Activated CD8-positive, alpha-beta memory T cell treated with anti-CD3 and anti-CD28 coated beads for 1 hour (primary cell): ENCODE measurements at places on chromosomes 4 and X.

- DNase-seq = no peak
These were observed 52.1 kb downstream of the NYX start for GRCh38 chrX:41499195-41499594.

DNA sequence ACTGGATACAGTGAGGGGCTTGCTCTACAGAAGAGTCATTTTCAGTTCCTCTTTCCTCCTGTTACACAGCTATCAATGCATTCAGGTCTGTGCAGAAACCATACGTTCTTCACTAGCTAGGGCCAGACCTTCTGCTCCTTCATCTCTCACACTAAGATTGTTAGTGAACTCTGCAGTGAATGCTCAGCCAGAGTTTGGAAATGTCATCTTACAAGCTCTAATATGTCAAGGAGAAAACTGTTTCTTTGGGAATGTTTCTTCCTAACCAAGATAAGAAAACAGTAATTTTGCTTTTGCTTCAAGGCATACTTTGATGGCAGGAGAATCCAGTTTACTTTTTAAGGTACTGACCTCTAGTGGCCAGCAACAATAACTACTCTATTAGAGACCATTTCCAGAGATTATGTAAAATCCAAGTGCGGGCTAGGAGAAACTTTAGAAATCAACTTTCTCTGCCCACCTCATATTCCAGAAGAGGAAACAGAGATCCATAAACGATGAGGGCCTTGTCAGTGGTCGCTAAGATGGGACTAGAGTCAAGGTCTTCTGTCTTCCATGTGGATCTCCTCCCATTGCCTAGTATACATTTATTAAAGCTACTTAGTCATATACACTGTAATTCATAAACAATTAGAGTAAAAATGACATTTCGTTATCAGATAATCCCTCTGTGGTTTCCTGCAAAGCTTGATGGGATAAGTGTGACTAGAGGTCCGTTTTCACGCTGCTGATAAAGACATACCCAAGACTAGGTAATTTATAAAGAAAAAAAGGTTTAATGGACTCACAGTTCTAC, 12.1 kb upstream of the CC2D2A start:
- DNase-seq = no peak

DNA sequence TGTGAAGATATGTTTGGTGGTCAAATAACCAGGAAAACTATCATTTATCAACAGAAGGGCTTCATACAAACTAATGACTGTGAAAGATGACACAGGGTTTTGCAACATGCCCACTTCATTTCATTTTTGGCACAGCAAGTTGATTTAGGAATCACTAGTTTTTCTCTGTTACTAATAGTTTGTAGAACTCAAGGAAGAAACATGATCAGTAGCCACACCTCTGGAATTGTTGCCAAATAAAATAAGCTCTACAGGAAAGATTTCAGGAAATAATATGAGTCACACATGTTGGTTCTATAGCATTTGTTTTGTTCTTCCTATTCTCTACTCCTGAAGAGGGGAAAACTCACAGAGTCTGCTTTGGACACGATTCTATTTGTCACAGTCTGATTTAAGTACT, 255.4 kb downstream of the TLL1 start:
- no peak for DNase-seq

GRCh38 chr4:83217721-83218522, 66.7 kb downstream of the COQ2 start:
- DNase-seq = no peak

- no peak for DNase-seq
These were observed 77.8 kb downstream of the SORBS2 start for GRCh38 chr4:185734214-185734613.

GRCh38 chr4:40322811-40323210, 12.3 kb upstream of the CHRNA9 start:
- no peak for DNase-seq

DNA sequence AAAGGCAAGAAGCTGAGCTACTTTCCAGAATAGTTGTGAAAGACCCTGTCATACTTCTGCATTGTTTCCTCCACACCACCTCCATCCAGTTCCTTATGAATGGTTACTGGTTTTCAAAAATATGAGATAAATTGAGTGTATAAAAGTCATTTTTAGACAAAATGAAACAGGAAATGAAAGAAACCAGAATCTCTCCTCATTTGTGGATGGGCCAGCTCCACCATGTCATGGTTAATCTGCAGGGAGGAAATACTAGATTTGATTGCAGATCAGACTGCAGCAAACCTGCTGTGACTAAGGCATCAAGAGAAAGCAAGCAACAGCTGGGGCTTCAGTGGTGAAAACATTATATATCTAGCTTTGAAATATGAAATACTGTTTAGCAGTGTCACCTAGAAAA, 23.8 kb downstream of the F9 start:
- no peak for DNase-seq

- no peak for DNase-seq
These were observed 1084.1 kb downstream of the TECRL start for GRCh38 chr4:63325140-63325539.

DNA sequence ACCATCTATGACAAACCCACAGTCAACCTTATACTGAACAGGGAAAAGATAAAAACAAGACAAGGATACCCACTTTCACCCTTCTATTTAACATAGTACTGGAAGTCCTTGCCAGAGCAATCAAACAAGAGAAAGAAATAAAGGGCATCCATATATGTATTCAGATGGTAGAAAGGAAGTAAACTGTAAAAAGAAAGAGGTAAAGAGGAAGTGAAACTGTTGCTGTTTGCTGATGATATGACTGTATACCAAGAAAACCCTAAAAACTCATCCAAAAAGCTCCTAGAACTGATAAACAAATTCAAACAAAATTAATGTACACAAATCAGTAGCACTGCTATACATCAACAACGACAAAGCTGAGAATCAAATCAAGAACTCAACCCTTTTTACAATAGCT, 538.7 kb upstream of the PABPC4L start:
- no peak for DNase-seq

GRCh38 chr4:147367891-147368290, 113.0 kb upstream of the EDNRA start:
- no peak for DNase-seq

DNA sequence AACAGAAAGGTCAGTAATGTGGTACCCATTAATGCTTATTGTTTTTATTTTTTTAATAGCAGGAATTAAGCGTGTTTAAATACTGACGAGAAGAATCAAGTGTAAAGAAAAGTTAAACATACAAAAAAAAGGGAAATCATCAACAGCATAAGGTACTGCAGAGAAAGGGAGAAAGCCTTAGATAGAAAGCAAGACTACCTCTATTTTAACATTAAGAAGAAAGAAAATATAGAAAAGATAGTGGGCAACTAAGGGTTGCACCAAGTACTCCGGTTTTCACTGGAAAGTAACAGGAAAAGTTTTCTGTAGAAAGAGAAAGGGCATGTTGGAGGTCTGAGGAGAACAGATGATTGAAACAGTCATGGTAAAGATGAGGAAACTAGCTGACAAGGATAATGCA, 41.9 kb downstream of the FBXW7 start:
- DNase-seq = no peak

- DNase-seq = no peak
These were observed 70.8 kb upstream of the PTCHD1 start for GRCh38 chrX:23263892-23264291.

- no peak for DNase-seq
These were observed 93.6 kb downstream of the IRF2 start for GRCh38 chr4:184380707-184381106.

GRCh38 chr4:122329876-122330565, 48.8 kb upstream of the ADAD1 start:
- DNase-seq = no peak

- DNase-seq = no peak
These were observed 110.0 kb upstream of the PPARGC1A start for GRCh38 chr4:23999714-24000469.

GRCh38 chr4:189147005-189147929, 793.4 kb upstream of the FRG1 start:
- no peak for DNase-seq

DNA sequence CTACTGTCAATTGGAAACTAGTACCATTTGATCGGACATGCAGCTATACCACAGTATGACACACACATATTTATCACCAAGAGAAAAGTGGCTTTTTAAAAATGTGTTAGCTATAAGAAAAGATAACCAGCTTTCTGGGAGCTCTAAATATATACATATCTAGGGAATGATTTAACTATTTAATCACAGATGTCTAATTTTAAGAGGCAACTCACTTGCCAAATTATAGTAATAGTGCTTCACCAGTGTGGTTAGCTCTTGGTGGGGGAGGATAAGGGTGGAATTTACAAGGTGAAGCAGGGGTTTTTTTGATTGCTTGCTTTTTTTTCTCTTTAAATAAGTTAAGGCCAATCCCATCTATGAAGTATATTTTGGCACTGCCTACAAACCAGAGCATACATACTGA, 547.7 kb upstream of the DIPK2B start:
- DNase-seq = no peak

- DNase-seq = no peak
These were observed 1.6 kb downstream of the PI4K2B start for GRCh38 chr4:25235401-25235800.

DNA sequence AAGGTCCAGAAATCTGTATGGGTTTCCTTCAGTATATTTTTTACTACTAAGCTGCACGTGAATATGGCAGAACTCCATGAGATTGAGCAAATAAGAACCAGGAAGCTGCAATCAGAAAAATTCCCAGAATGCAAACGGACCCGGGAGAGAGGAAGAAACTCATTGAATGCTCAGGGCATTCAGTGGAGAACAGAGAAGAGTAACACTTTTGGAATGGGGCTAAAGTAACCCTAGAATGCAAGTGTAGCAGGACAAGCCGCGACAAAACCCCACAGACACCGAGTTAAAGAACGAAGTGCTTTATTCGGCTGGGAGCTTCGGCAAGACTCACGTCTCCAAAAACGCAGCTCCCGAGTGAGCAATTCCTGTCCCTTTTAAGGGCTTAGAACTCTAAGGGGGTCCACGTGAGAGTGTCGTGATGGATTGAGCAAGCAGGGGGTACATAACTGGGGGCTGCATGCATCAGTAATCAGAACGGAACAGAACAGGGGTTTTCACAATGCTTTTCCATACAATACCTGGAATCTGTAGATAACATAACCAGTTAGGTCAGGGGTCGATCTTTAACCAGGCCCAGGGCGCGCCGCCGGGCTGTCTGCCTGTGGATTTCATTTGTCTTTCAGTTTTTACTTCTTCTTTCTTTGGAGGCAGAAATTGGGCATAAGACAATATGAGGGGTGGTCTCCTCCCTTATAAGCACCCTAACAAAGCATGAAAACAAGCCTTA, 56.4 kb downstream of the RAB28 start:
- DNase-seq = no peak

GRCh38 chr4:32010221-32010620, 1290.1 kb downstream of the PCDH7 start:
- no peak for DNase-seq

- no peak for DNase-seq
These were observed 562 bp upstream of the OSTC start for GRCh38 chr4:108649863-108650211.

- no peak for DNase-seq
These were observed 33.9 kb downstream of the MGARP start for GRCh38 chr4:139246166-139246565.

- no peak for DNase-seq
These were observed 579.4 kb upstream of the ZFP42 start for GRCh38 chr4:187416216-187416615.

GRCh38 chrX:147741776-147742175, 169.9 kb upstream of the FMR1 start:
- no peak for DNase-seq

- no peak for DNase-seq
These were observed 121.2 kb downstream of the VEGFC start for GRCh38 chr4:176671532-176671931.
